ENCODE measurements at places on chromosomes 7 and 10. TPM values are rescaled to one million over a fixed set of nuclear protein-coding genes. Genes with fewer than 3 reads are reported as not detected.

Gene PGAM2
- total RNA-seq, result 711 TPM

Gene GNG11
- total RNA-seq, result 21.4 TPM

- no peaks in the 10 kb centered on the region for H3K27me3 ChIP-seq
- no peaks in the 10 kb centered on the region for H3K36me3 ChIP-seq
- H3K27ac ChIP-seq, result no peak overlapping the region
- DNase-seq, result peak; percentile 12
- peaks cover 26% of the 10 kb centered on the region for H3K4me1 ChIP-seq
Observed at GRCh38 chr7:80277434-80278427, 143.1 kb downstream of the GNAI1 start.

DNA sequence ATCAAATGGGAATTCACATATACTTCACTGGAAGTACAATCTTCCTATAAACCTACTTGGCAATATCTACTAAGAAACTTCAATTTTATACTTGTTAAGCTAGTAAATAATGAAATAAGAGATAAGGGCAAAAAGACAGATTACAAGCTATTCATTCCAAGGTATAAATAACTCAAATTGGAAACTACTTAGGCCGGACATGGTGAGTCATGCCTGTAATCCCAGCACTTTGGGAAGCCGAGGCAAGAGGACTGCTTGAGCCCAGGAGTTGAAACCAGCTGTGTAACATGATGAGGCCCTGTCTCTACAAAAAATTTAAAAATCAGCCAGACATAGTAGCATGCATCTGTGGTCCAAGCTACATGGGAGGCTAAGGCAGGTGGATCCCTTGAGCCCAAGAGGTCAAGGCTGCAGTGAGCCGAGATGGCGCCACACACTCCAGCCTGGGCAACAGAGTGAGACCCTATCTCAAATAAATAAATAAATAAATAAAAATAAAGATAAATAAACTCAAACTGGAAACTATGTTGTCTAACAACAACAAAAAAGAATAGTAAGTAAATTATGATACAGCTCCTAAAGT is 37.6 kb downstream of the ARHGAP21 start:
- peaks cover 60% of the 10 kb centered on the region for H3K4me1 ChIP-seq
- H3K27ac ChIP-seq, result no peak overlapping the region
- DNase-seq, result no peak

DNA sequence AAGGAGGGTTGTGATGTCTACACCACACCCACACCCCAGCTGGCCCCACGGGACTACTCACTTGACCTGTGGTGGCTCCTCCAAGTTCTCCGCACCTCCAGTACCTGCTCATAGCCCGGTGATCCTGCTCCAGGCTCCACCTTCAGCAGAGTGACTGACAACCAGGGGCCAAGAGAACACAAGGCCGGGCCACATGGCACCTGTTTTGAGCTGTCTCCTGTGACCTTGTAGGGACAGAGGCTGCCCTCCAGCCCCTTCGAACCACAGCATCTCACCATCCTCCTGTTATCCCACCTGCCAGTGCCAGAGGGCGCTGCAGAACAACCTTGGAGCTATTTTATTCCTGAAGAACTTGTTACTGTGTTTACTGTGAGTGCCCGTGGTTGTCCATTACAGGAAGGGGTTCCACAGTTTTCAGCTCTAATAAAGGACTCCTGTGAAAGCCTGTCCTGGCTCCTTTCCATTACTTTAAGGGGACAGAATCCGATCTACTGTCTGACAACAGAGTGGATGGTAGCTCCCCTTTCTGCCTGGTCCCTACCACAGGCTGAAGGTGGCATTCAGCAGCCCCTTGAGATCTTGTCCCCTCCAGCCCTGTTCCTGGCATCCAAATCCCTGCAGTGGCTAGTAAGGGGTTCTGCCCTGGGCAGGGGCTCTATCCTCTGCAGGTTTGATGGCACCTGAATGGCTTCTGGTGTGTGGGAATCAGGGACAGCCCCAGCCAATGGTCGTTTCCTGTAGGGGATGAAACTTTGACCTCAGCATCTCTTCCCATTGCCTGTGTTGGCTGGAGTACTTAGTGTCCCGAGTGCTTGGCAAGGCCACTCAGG is 50.8 kb downstream of the C10orf120 start:
- no peak overlapping the region for H3K4me3 ChIP-seq
- H3K36me3 ChIP-seq, result no peaks in the 10 kb centered on the region
- peak; percentile 41 for DNase-seq
- no peaks in the 10 kb centered on the region for H3K27me3 ChIP-seq
- no peak overlapping the region for H3K27ac ChIP-seq

Gene SNCG
- 15.8 TPM for total RNA-seq

DNA sequence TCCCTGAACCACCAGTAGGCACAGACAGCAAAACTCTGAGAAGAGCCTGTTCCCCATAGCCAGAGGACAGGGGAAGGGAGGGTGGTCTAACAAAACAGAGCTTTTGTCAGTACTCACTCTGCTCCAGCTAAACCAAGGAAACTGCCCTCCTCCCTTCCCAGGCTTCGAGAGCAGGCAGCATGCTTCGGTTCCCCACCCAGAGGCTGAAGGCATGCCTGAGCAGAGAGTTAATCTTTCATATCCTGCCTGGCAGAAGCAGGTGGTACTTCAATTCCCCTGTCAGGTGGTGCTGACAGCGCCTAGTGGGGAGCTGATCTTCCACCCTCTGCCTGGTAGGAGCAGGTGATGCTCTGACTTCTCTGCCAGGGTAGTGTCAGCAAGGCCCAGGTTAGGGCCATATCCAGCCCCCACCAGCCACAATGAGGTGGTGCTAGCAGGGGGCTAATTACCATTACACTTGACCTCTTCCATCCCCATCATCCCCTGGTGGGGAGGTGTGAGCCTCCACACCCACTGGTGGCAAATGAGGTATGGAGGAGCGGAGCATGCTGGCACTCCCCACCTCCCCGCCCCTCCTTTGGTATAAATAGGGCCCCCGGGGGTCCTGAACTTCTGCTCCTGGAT is 35.1 kb downstream of the SDK1 start:
- H3K36me3 ChIP-seq, result no peaks in the 10 kb centered on the region
- H3K27ac ChIP-seq, result no peak overlapping the region
- no peak for DNase-seq

Gene ADCY1
- 5.7 TPM for total RNA-seq

- H3K4me3 ChIP-seq, result no peak overlapping the region
- no peaks in the 10 kb centered on the region for H3K27me3 ChIP-seq
- no peak overlapping the region for H3K27ac ChIP-seq
- H3K36me3 ChIP-seq, result no peaks in the 10 kb centered on the region
Observed at GRCh38 chr7:126462405-126462804, 790.3 kb downstream of the GRM8 start.

DNA sequence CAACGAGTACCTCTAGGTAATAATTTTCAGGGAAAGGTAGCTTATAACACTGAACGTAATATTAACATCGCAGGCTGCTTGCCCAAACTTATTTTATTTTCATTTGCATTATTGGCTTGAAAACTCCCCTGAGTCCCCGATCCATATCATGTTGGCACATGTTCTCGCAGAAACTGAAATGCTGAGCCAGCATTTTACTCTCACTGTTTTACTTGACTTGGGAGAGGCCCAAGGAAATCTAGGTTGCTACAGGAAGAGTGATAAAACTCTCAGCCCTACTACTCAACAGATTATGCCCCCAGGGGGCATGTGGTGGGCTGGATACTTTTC is 183.5 kb upstream of the HABP2 start:
- no peak overlapping the region for H3K27ac ChIP-seq
- H3K4me3 ChIP-seq, result no peak overlapping the region
- no peaks in the 10 kb centered on the region for H3K36me3 ChIP-seq
- no peaks in the 10 kb centered on the region for H3K4me1 ChIP-seq

DNA sequence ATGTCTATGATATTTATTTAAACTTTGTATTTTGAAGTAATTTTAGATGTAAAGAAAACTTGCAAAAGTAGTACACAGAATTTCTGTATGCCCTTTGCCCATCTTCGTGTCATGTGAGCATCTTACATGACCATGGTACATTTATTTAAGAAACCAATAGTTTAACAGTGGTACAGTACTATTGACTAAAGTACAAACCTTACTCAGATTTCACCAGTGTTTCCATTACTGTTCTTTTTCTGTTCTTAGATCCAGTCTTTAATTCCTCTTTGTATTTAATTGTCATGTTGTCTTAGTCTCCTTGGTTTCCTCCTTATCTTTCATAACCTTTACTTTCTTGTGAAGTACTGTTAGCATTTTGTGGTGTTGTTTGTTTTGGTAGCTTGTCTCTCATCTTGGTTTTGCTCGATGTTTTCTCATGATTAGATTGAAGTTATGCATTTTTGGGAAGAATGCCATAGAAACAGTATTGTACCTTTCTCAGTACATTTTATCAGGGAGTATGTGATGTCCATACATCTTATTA is 24.1 kb downstream of the TAX1BP1 start:
- no peak overlapping the region for H3K27ac ChIP-seq
- DNase-seq, result no peak
- H3K4me1 ChIP-seq, result peaks cover 10% of the 10 kb centered on the region

Gene DYDC1
- not detected for total RNA-seq

Gene GOT1
- 362 TPM for total RNA-seq

DNA sequence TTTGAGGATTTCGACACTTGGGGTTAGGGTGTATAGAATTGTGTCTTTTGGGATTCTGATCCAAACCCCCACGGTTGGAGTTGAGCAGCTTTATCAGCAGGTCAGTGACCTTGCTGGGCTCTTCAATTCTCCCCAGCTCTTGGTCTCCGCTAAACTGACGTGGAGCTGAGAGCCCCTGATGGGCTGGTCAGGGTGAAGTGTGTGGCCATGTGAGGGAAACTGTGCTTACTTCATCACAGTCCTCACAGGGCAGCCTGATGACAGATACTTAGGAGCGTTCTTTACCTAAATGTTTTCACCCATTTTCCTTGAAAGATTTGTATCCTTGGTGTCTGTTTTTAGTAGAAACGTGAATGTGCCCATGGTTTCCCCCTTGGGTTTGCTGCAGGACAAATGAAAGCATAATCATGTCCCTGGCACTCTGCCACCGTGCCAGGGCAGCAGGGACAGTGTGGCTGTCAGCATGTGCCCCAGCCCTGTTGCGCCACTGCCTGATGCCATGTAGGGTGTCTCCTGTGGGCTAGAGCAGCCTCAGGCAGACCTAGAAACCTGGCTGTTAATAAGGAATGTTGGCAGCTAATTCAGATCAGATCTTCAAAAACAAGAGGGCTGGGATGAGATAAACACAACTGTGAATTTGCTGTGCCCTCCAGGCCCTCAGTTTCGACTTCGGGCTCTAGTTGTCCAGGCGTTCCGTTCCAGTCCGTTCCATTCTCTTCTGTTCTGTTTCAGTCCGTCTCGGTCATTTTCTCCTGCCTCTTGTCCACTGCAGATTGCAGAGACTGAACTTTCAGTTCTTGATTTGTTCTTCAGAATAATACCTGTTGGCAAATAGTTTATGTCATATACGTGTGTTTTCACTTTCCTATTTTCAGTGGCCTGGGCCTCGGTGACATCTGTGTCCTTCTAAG is 96.8 kb downstream of the TRRAP start:
- H3K27ac ChIP-seq, result peak overlapping the region; percentile 56
- H3K36me3 ChIP-seq, result peaks cover 100% of the 10 kb centered on the region
- no peaks in the 10 kb centered on the region for H3K4me1 ChIP-seq
- no peak overlapping the region for H3K4me3 ChIP-seq
- no peaks in the 10 kb centered on the region for H3K27me3 ChIP-seq
- DNase-seq, result peak; percentile 48

Gene PALS2
- total RNA-seq, result 6.3 TPM
